ENCODE measurements at places on chromosomes 3 and 15. TPM values are rescaled to one million over a fixed set of nuclear protein-coding genes. Genes with fewer than 3 reads are reported as not detected.

- DNase-seq = no peak
These were observed 38.2 kb downstream of the TPM1 start for GRCh38 chr15:63080634-63081250.

GOLGA6A gene
- 0.22 TPM for polyA plus RNA-seq

- DNase-seq = no peak
These were observed 68.0 kb upstream of the NDUFB4 start for GRCh38 chr3:120528163-120528562.

- no peak for DNase-seq
These were observed 82.2 kb downstream of the SRGAP3 start for GRCh38 chr3:9167222-9167621.

DNA sequence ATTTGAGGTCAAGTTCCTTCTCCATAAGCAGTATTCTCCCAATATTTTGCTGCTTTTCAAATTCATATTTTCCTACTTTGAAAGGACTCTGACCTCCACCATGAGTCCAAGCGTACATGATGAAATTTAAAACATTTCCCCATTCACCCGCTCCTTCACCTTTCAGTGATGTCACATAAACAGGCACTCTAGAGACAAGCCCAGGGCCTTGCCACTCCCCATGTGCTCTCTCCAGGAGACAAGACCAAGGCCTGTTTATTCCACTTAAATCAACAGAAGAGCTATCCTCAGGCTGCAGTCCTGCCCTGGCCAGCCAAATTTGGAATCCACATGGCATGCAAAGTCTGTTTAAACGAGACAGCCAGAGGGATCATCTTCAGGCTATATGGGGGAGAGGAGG lies 161.5 kb downstream of the ARRDC4 start:
- DNase-seq = no peak

DNA sequence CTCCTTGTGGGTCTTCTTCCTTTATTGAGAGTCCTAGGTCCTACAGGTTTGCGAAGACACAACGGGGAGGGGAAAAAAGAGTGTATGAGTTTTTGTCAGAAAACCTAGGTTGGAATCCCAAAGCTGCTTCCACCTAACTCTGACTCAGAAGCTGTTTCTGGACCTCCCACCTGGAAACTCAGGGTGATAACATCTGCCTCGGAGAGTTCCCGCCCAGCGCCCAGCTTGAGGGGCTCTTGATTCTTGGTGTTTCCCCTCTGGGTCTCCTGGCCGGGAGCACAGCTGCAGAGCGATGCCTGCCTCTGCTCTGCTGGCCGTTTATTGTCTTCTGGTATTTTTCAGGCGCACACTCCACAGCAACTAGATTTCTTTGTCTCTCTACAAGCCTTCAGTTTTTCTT lies 52.9 kb upstream of the MYZAP start:
- no peak for DNase-seq

FHIT gene
- polyA plus RNA-seq = not detected

DNA sequence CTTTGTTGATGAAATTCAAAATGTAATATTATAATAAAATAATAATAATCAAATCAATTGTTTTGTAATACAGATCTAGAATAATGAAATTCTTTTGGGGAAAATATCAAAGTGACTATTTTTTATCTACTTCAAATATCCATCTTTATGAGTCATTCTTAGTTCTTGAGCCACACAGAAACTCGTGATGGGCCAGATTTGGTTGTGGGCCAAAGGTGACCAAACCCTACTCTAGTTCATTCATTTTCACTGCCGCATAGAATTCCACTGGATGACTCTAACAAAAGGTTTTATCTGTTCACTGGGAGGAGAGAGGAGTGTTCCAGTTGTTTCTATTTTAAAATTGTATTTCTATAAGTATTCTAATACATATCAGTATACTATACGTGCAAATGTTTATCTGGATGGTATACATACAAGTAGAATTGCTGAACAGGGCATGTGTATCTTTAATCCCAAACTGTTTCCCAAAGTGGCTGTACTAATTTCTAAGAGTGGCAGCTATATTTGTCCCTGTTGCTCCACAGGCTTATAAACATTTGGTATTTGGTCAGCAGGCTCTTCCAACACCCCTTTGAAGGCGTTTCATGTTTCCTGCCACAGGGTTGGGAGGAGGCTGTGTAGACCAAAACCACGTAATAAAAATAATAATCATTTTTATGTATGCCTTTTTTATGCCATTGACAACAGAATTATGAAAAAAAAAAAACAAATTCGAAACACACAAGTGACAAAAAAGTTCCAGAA lies 7.3 kb upstream of the RTP3 start:
- DNase-seq = no peak

GRCh38 chr3:23455084-23455483 lies 252.0 kb downstream of the UBE2E2 start:
- no peak for DNase-seq

GRCh38 chr3:101544161-101544850 lies 17.4 kb upstream of the TRMT10C start:
- no peak for DNase-seq

DNA sequence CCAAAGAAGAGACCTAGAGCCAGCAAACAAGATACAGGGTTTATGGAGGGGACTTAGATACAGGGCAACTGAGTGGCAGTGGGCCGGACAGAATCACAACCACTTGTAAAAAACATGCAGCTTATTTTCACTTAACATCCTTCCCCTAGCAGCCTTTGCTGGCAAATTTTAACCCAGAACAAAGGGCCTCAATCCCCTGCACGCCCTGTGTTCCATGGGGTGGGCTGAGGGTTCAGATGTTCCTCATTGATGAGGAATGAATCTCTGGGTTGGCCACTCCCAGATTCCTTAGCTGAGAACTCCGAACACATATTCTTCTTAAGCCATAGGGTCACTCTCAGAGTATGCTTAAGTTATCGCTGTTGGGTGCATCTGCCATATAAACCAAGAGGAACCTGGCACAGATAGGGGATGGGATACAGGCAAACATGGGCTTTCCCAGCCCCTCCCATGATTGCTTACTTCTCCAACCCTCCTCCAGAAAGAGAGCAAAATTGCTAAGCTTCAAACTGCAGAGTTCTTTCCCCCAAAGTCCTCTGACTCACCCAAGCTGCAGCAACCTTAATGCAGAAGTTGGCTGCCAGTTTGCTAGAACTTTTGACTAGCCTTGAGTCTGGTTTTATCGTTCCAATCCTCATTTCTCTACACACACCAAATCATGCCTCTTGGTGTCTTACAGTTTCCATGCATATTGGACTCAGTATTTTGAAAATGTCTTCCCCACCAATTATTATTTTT lies 146.9 kb downstream of the CD47 start:
- DNase-seq = no peak

DNA sequence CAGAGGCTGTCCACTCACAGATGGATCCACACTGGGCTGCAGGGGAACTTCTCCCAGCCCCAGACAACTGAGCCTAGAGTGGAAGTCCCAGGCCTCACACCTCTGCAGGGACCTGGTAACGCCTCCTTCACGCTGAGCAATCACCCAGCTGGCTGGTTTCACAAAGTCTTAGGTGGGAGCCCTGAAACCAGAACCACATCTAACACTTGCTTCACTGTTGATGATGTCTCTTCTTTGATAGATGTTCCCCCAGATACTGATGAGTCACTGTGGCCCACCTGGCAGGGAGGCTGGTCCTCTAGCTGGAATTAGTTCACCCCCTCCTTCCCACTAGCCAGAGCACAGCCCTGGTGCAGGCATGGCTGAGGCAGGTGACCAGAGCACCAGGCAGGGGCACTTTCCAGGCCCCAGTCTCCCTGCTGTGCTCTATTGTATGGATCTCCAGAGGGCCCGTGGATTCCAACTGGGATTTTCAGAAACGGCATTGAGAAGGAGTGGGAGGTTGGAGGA lies 33.5 kb downstream of the MYL3 start:
- no peak for DNase-seq

GRCh38 chr3:25257026-25257425 lies 171.0 kb upstream of the RARB start:
- no peak for DNase-seq

DNA sequence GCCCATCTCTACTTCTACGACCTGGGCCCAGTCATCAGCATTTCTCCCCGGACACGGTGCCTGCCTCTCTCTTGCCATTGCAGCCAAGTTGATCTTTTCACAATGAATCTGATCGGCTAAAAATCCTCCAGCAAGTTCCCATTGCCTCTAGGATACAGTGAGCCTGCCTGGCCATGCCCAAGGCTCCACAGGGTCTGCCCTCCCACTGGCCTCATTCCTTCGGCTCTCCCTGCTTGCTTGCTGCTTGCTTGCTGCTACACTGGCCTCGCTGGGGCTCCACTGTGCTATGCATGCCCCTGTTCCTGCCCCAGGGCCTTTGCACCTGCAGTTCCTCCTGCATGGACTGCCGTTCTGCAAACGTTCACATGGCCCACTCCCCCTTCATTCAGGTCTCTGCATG lies 2.0 kb downstream of the ABTB1 start:
- DNase-seq = no peak

GRCh38 chr3:187925326-187925725 lies 180.1 kb upstream of the BCL6 start:
- DNase-seq = no peak

DNA sequence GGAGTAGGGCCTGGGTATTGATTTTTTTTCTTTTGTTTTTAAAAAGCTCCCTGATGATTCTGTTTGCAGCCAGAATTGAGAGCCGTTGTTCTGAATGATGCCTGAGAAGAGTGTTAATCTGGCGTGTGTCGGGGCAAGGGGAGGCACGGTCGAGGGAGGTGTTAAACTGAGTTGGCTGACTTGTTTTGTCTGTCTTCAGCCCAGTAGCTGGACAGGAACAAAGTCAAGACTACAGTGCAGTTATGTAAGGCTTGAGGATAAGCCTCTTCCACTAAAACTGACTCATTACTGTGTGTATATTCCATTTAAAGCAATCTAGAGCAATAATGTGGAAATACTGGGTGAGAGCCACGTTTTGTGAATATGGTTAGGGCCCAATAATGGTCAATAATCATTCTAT lies 119.0 kb upstream of the DLG1 start:
- DNase-seq = no peak

DNA sequence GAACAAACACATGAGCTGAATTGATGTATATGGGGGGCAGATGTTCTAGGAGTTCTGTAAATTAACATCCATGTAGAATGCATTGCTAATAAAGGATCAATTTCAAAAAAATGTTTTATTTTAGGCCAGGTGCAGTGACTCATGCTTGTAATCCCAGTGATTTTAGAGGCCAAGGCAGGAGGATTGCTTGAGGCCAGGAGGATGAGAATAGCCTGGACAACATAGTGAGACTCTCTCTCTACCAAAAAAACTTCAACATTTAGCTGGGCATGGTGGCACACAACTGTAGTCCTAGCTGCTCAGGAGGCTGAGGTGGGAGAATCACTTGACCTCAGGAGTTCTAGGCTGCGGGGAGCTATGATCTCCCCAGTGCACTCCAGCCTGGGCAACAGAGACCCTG lies 6.5 kb upstream of the NUP210 start:
- no peak for DNase-seq

DNA sequence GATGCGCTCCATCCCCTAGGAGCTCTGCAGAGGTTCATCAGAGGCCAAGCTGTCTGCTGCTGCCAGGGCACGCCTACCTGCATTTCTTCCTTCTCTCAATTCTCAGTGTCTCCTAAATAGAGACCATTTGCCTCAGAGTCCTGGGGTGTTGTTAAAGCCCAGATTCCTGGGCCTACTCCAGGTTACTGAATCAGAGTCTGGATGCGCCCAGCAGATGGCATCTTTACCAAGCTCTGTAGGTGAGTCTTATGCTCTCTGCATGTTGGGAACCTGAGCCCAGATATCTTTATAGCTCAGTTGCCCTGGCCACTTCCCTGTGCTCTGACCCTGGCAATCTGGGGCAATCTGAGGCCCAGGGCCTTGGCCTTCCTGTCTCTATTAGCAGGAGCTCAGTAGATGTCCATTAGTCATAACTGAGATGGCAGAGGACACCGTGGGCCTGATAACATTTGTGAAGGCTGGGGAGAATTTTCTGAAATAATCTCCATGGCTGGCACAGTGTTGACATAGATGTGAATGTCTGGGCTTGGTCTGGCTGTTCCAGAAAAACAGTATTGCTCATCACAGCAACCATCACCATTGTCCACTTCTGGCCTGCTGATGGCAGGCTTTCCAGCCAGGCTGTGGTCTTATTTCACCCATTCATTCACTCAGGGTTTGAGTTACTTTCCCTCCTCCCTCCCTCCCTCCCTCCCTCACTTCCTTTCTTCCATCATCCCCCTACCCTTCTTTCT lies 13.3 kb upstream of the RBP1 start:
- no peak for DNase-seq

PRKCI gene
- 19.0 TPM for polyA plus RNA-seq

DNA sequence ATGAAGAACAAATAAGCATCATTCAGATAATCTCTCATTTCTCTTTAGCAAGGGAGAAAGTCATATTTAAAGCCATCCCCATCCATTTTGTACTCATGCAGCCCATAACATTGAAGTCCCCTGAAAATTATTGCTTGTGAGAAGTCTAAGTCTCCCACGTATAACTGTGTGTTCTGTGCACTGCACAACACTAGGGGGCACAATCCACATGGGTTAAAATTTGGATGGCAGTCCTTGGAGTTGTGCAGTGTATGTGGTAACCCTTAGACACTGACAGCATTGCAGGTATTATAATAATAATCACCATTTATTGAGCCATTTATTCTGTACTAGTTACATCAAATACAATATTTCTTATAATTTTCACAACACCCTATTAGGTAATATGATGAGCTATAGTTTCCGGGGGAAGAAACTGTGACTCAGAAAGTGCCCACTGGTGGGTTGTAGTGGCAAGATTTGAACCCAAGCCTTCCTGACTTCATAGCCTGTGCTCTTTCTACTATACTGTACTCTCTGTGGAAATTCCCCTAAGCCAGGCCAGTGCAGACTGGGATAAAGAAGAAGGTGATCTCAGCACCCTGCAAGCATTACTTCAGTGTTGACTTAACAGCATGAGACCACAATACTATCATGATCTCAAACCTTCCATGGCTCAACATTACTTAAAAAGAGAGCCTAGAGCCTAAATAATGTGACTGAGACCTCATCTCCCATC lies 15.7 kb downstream of the KCNAB1 start:
- DNase-seq = no peak
